ENCODE measurements at places on chromosomes 7 and 10.
A peak's percentile ranks its signal among the peaks of the same experiment; 100 is the strongest.

- DNase-seq, result no peak
Observed at GRCh38 chr7:107960272-107960671, 42.7 kb downstream of the LAMB1 start.

- DNase-seq, result no peak
Observed at GRCh38 chr10:117754770-117755658, 212.5 kb downstream of the EMX2 start.

- DNase-seq, result no peak
Observed at GRCh38 chr7:12456506-12456905, 52.8 kb upstream of the VWDE start.

DNA sequence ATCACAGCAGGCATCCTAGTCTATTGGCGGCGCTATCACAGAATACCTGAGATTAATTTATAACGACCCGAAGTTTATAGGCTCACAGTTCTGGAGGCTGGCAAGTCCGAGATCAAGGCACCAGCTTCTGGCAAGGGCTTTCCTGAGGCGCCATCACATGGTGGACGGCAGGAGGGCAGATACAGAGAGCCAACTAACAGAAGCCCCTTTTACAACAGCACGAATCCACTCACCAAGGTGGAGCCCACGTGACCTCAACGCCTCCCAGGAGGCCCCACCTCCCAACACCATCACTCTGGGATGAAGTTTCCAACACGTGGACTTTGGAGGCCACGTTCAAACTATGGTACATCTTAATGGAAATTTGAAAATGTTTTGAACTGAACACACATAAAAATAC lies 255.3 kb downstream of the ELFN1 start:
- no peak for DNase-seq

GRCh38 chr10:73785721-73786511 lies 510 bp downstream of the ZSWIM8 start:
- DNase-seq, result peak; percentile 27

DNA sequence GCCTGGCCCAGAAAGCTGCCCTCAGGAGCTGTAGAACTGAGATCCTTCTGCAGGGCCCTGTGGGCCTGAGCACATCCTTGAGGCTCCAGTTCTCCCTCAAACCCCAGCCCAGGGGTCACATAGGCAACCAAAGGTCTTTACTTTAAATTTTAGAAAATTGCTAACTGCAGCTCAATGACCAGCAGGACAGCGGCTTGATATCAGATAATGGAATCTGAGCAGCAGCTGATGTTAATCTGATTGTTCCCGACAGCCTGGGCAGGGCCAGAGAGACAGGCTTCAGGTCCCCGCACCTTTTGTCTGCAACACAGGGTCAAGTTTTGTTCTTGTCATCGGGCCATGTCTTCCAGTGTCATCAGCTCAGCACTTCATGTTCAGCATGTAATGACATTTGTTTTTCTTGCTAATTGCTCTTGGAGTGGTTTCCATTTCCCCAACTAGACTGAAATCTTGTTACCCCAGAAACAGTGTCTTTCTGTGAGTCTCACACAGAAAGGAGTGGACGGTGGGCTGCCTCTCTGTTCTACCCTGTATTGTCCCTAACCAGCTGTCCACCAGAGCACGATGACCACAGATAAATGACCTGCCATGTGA lies 91.0 kb downstream of the PAXIP1 start:
- DNase-seq, result no peak

Data from stimulated activated naive B cell treated with anti-CD40 and anti-IgM and Interleukin-4, amounts not matched to agents 10 μg/mL and 1 μg/mL and 100 μg/mL, for 72 hours (primary cell).